ENCODE measurements at places on chromosomes 1 and 21.

- DNase-seq, result no peak
Observed at GRCh38 chr1:50970931-50971582, 1.0 kb downstream of the CDKN2C start.

GRCh38 chr1:112000048-112000447 is 10.6 kb upstream of the KCND3 start:
- no peak for DNase-seq

DNA sequence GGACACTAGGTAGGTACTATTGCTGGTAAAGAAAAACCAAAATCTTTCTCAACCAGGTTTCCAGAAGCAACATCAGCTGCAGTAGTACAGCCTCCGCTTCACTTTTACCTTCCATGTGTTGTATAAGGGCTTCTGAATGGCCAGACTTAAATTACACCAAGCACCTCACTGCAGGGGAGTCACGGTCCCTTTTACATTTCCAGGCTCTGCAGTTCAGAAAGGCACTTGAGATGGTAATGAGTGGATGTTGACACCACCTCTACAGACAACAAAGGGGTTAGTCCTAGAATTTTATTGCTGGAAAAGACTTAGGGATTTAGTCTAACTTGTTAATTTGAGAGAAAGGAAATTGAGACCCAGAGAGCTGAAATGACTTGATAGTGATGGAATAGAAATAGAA is 12.0 kb upstream of the DUSP12 start:
- no peak for DNase-seq

GRCh38 chr1:67652800-67653199 is 32.2 kb upstream of the GADD45A start:
- no peak for DNase-seq

GRCh38 chr1:5509664-5510452 is 482.4 kb downstream of the NPHP4 start:
- peak; percentile 75 for DNase-seq

DNA sequence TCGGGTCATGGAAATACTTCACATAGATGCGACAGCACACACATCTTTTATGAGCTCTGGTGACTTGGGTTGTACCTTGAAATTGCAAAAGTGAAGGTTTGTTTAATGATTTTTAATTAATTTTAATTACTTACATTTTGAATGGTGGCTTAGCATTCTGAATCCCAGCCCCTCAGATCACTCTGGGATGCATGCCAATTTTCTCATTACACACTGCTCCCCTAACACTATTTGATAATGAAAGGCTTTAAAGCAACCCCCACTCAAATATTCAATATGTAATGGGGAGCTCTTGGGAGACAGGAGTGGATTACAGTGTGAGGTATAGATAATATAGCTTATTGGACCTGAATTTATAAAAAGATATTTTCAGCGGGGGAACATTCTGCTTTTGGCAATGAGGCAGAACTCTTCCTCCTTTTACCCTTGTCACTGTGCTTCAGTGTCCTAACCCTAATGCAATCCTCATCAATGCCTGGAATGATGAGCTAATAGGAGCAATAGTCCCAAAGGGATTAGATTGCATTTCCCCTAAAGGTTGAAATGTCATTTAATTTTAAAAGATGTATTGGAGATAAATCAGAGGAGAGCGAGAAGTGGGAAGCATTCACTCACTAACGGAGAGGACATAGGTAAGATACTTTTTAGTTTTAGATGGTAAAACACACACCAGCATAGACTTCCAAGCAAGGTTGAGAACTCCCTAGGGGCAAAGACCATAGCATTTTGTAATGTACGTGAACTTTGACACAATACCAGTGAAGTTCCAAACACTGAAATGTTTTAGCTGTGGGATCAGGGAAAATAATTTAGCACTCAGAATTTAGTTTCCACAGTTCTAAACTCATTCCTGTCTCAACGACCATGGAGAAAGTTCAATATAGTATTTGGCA is 384.1 kb upstream of the PLXNA2 start:
- DNase-seq, result no peak

DNA sequence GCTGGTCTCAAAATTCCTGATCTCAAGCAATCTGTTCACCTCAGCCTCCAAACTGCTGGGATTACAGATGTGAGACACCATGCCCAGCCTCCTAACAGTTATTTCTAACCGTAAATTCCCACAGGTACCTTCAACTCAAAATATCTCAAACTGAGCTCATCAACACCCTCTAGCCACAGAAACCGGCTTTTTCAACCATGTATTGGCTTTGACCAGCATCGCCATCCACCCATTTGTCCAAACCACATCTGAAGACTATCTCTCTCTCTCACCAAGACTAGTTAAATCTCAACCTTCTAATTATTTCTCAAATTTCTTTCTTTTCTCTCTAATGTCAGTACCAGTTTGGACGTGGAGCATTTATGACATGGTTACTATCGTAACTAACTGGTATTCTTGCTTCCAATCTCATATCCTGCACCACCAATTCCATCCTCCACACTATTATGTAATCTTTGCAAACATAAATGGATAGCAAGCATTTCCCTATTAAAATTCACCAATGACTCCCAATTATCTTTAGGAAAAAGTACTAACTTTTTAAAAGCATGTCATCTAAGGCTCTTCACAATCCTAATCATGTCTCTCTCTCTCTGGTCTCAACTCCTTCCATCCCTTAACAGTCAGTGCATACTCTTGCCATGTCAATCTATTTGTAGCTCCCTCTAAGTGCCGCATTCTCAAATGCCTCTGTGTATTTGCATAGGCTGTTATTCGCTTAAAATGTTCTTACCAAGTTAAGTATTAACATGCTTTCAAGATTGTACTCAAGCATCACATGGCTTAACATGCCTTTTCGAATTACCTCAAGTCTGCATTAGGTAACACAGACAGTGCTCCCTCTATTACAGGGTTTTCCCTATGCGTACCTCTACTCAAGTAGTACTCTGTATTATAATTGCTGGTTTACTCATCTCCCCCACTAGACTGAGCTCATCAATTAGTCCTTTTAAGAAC is 18.1 kb downstream of the RSBN1 start:
- no peak for DNase-seq

DNA sequence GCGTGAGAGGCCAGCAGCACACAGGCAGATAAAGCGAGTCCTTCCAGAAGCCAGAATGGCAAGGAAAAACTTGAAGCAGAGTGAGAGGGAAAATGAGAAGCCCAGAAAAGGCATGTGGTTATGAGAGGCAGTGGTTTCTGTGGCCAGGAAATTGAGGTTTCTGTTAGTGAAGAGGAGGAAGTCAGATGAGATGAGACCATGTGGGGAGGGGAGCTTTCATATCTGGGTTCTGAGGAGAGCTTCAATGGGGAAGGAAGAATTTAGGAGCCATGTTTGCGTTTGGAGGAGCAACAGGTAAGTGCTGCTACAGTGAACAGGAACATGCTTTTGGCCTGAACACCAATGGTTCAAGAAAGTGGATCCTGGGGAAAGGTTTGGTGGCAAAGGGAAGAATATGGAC is 6.1 kb upstream of the CD1A start:
- peak; percentile 10 for DNase-seq

DNA sequence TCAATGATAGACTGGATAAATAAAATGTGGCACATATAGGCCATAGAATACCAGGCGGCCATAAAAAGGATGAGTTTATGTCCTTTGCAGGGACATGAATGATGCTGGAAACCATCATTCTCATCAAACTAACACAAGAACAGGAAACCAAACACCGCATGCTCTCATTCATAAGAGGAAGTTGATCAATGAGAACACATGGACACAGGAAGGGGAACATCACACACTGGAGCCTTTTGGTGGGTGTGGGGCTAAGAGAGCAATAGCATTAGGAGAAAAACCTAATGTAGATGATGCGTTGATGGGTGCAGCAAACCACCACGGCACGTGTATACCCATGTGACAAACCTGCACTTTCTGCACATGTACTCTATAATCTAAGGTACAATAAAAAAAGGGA is 883.4 kb upstream of the PRMT6 start:
- no peak for DNase-seq

DNA sequence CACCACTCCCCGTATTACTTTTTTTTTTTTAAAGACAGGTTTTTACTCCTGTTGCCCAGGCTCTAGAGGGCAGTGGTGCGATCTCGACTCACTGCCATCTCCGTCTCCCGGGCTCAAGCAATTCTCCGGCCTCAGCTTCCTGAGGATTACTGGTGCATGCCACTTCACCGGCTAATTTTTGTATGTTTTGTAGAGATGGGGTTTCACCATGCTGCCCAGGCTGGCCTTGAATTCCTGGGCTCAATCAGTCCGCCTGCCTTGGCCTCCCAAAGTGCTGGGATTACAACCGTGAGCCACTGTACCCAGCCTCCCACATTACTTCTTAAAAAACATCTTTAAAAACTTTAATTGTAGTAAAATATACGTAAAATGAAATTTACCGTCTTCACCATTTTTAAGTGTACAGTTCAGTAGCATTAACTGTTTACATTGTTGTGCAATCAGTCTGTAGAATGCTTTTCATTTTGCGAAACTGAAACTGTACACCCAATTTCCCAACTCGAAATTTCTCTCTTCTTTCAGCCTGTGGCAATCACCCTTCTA is 77.0 kb downstream of the ZMYM4 start:
- DNase-seq, result no peak

DNA sequence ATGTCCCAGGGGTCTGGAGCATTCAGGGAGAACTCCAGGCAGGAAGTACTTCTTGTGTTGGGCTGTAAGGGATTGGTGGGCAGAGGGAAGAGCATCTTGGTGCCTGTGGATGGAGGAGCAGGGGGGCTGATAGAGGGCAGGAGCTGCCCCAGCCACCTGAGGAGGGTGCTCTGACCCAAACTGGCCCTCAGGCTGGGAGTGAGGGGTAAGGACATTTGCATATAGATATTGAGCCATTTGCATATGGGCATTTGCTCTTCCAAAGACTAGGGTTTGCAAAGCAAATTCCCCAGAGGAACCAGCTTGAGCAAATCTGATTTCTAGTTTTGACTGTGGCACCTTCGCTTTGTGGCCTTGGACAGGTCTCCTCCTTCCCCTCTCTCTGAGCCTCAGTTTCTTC is 18.2 kb downstream of the ZNF362 start:
- no peak for DNase-seq

- DNase-seq, result no peak
Observed at GRCh38 chr1:210252621-210253051, 20.0 kb downstream of the SERTAD4 start.

DNA sequence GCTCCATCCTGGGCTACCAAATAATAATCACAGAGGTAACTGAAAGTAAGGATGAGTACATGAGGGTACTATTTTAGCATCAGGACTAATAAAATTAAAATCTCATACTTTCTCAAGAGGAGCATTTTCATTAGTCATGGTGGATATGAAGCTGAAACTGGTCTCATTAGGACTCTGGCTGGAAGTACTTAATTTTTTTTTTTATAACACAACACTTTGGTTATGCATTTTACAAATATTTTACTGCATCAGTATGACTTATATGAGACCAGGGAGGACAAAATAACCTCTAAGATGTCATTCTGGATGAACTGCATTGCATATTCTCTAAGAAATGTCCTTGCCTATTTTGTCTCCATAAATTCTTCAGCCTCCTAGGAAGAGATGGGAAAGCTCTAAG is 290.9 kb downstream of the HLX start:
- DNase-seq, result no peak

GRCh38 chr1:165212229-165212628 is 144.3 kb downstream of the LMX1A start:
- DNase-seq, result no peak

- DNase-seq, result peak; percentile 83
Observed at GRCh38 chr1:155193275-155193990, 14.3 kb downstream of the THBS3 start.

DNA sequence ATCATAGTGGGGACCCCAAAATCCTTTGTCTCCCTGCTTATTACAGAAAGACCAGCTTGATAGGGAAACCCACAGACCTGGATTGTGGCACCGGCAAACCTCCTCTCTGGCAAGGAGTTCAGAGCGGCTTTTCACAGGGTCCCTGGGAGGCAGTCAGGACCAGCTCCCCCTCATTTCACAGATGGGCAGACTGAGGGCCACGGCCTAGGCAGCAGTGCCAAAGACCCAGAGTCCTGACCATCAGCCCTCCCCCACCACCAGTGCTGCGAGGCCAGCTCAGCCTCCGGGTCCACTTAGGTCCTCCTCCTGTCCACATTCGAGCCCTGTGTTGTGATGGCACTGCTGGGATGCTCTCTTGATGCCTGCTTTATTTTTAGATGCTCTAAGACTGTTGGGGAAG is 57.2 kb downstream of the CAMK2N1 start:
- no peak for DNase-seq

DNA sequence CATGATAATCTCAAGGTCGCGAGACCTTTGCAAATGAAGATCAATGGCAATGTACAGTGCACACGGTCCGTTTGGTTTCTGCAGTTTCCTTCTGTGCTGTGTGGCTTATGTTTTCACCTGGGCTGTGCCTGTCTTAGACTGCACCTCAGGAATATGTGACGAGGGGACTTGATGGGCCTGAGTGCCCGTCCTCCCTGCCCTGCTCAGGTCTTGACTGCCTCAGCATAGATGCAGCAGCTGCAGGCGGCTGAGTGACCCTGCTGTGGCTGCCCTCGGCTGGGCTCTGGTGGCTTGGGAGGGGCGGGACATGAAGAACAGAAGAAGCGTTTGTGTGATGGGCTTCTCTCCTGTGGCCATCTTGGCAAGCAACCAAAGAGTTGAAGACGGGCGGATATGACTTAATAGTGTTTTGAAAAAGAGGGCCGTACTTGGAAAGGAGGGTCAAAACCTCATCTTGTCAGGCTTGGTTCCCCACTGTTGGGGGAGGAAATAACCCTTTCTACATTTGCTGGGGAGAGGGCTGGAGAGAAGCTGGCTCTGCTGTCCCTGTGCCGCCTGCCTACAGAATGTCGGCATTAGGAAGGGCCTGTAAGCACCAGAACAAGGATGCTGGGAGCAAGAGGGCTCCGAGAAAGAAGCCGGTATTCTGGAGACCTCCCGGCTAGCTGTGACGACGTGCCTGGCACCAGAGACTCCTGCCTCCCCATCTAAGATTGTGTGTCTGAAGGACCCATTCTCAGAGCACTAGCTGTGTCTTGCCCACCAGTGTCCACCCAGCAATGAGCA is 7.1 kb downstream of the MYBPHL start:
- DNase-seq, result no peak

DNA sequence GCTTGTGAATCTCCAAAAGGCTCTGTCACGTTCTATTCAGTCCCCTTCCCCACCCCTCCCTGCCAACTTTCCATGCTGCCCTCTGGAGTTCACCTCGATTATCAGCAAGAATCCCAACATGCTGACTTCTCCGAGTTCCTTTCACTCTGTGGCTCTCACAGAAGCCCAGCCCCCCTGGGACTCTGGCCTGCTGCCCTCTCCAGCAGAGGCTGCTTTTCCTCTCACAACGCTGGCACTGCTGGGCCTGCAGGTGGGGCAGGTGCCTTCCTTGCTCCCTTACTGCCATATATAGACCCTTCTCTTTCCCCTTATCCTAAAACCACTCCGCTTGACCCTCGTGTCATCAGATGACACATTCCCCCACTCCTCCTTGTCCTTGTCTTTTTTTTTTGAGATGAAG is 10.2 kb upstream of the RNF186 start:
- DNase-seq, result no peak

- DNase-seq, result no peak
Observed at GRCh38 chr1:2504225-2504948, 22.0 kb downstream of the PANK4 start.

GRCh38 chr1:114339379-114339778 is 171.6 kb downstream of the TRIM33 start:
- no peak for DNase-seq

All from stimulated activated CD4-positive, alpha-beta T cell treated with anti-CD3 and anti-CD28 coated beads, Interleukin-4, amount 100 ng/mL, for 24 hours (primary cell).